ENCODE measurements at places on chromosomes 5 and 9.

- no peak for DNase-seq
Observed at GRCh38 chr9:135890190-135891026, 16.9 kb downstream of the CAMSAP1 start.

- DNase-seq: no peak
Observed at GRCh38 chr9:69211424-69212036, 37.5 kb downstream of the TJP2 start.

GRCh38 chr9:134593286-134594077 is 48.1 kb upstream of the COL5A1 start:
- no peak for DNase-seq

DNA sequence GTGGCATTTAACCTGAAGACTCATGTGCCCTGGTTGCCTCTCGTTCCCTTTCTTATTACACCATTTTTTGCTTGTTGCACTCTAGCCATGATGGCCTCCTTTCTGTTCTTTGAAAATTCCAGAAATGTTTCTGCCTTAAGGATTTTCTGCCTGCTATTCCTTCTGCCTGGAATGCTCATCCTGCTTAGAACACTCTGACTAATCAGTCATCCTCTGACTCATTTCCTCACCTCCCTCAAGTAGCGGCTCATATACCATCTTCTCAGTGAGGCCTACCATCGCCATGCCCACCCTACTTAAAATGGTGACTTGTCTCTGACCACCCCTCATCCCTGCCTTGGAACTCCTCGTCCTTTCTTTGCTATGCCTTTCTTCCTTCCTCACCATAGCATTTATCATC is 68.8 kb downstream of the KIF4B start:
- DNase-seq: peak; percentile 81

GRCh38 chr5:15718421-15719179 is 218.6 kb downstream of the FBXL7 start:
- DNase-seq: no peak

GRCh38 chr5:1641041-1641440 is 117.3 kb upstream of the LPCAT1 start:
- DNase-seq: no peak

GRCh38 chr9:100394032-100394695 is 32.8 kb upstream of the MSANTD3 start:
- DNase-seq: no peak

DNA sequence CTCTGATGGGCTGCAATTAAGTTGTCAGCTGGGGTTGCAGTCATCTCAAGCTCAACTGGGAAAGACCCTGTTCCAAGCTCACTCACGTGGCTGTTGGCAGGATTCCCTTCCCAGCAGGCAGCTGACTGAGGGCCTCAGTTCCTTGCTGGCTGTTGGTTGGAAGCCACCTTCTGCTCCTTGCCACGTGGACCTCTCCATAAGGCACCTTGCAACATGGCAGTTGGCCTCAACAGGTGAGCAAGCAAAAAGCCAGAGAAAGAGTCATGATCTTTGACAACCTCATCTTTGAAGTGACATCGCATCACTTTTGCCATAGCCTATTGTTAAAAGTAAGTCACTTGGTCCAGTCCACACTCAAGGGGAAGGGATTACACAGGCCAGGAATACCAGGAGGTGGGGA is 17.8 kb upstream of the PRELID2 start:
- no peak for DNase-seq

DNA sequence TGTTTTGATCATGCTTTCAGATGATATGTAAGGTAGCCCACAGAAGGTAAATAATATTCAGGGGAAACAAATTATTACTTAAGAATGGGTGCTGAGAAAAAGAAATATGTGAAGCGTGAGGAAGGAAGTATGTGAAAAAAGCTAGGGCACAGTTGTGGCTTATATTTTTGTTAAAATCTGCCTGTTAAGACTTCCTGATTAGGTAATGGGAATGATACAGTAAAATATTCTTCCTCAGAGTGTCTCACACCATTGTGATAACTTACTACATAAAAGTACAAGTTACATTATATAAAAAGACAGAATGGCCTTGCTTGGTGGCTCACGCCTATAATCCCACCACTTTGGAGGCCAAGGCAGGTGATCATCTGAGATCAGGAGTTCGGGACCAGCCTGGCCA is 18.7 kb upstream of the PARP8 start:
- no peak for DNase-seq

GRCh38 chr5:59130431-59130830 is 547.6 kb downstream of the RAB3C start:
- no peak for DNase-seq

DNA sequence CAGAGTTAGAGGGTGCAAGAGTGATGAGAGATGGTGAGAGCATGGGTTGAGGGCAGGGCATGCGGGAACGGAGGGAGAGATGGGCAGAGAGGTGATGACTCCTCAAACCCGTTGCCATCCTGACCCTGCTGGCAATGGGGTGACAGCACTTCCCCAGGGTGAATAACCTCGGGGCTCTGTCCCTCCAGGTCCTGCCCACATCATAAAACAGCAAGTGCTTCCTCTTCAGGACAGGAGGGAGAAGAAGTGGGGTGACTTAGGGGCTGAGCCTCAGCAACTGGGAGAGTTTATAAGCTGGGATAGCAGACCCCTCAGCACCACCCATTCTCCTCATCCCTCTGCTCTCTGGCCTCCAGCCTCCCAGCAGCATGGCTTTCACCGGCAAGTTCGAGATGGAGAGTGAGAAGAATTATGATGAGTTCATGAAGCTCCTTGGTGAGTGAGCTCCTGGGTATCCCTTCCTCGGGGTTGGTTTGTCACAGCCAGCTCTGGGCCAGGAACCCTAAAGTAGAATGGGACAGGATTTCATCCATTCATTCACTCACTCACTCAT is at the start of gene FABP6:
FABP6 (plus strand) TSS at position 317 of the 553 bp plus-strand sequence; CDS start at position 369, 52 bp downstream.
- DNase-seq: no peak

- DNase-seq: peak; percentile 87
Observed at GRCh38 chr5:172800088-172800551, 29.1 kb upstream of the DUSP1 start.

GRCh38 chr9:124306098-124306735 is 48.5 kb downstream of the NEK6 start:
- peak; percentile 67 for DNase-seq

GRCh38 chr5:178322736-178323540 is 90.3 kb upstream of the PHYKPL start:
- no peak for DNase-seq

All from foreskin keratinocyte (primary cell).